NCI-H1930 (cell line): ENCODE measurements at places on chromosomes 1 and 21.
A peak's percentile ranks its signal among the peaks of the same experiment; 100 is the strongest.

GRCh38 chr1:143735764-143736461 is 235.9 kb downstream of the FAM72C start:
- no peak for DNase-seq

DNA sequence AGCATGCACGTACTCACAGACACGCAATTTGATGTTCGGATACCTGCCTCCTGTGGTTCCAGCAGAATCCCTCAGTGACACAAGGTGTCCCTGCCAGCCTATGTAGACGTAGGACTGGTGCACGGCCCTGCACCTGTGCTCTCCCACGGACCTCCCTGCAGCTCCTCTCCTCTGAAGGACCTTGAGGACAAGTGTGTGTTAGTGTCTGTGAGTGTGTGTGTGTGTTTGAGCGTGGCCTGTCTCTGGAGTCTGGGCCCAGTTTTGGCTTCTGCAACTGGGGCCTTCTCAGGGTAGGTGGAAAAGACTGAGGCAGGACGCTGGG is 22.5 kb upstream of the DMBX1 start:
- no peak for DNase-seq

DNA sequence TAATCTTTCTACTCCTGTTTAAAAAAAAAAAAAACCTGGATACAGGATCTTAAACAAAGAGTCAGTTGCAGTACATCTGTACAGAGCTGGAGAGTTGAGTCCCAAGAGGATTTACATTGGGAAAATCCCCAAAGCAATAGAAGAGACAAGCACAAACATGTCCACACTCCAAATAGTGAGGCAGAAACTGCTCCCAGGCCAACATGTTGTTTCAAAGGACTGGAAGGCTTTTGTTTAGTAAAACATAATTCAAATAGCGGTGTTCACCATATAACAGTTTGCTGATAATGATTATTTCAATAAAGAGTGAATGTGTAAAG is 425.4 kb downstream of the ADGRL2 start:
- no peak for DNase-seq

DNA sequence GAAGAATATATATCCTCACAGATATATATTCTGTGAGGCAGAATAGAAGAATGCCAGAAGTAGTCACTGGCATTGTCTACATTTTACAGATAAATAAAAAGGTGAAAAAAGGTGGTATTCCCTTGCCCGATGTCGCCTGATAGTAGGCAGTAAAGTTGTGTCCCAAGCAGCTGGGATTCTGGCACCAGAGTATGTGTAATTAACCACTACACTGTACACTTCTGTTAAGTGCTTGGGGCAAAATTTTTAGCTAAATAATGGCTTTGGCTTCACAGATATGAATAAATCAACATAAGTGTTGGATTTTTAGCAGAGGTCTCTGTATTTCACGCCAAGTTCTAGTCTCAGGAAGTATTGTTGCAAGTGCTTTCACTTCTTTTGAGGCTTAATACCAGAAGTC is 13.3 kb upstream of the CASQ2 start:
- no peak for DNase-seq

DNA sequence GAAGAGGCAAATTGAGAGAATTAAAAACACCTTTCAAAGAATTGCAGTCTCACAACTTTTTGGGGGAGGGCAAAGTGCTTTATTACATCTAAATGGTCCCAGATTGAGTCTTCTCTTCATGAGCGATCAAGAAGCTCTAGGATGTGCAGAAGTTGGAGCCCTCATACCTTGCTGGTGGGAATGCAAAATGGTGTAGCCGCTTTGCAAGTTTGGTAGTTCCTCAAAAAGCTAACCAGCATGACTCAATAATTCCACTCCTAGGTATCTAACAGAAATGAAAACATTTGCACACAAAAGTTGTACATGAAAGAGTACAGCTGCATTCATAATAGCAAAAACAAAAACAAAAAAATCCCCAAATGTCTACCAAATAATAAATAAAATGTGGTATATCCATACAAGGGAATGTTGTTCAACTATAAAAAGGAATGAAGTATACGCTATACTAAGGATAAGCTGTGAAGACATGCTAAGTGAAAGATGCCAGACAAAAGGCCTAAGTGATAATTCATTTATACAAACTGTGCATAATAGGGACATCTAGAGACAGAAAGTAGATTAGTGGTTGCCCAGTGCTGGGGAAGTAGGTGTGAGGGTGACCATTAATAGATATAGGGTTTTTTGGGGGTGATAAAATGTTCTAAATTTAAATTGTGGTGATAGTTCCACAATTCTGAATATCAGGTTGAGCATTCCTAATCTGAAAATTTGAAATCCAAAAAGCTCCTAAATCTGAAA is 55.2 kb downstream of the SELENOF start:
- DNase-seq: no peak

DNA sequence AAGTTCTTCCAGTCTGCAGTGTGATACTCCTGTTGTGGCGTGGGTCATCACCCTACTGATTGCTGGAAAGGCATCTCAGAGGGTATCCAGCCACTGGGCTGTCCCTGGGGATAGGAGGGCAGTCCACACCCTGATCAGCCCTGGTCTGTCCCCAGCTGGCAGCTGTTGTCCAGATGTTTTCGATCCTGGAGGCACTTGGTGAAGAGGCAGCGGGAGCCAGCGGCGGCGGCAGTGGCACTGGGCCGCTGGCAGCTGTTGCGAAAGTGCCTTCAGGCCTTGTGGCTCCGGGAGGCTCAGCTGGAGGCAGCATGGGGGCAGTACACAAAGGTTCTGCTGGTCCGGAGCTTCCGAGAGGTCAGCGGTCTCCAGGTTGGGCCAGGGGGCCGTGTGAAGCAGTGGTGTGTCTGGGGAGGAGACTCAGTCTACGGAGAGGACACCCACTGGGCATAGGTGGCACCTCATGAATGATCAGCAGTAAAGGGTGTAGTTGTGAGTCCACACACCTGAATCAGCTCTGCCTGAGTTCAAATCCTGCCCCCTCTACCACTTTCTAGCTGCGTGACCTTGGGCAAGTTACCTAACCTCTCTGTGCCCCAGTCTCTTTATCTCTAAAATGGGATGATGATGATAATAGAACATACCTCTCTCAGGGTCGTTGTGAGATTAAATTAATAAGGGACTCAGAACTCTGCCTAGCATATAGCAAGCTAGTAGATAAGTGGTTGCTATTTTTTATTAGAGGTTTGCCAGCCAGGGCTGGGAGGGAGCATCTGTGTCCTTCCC is 6.1 kb downstream of the C1orf167 start:
- no peak for DNase-seq

GRCh38 chr1:43651902-43652301 is 2.0 kb downstream of the KDM4A start:
- DNase-seq: no peak

GRCh38 chr1:68379085-68379478 is 70.7 kb downstream of the RPE65 start:
- DNase-seq: no peak

DNA sequence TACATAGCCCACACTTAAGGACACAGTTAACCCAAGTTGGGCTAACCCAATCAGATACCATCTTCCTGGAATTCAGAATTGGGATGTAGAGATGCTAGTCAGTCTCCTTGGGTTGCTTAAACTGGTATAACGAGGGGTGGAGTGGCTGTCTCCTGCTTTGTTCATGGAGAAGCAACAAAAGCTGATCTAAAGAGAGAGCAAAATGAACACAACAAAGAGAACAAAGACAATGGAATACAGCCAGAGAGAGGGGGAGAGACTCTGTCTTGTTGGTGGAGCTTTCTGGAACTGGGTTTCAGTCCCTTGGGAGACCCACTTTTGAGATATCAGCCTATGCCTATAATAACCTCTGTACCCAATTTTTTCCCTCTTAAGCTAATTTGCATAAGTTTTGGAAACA is 138.1 kb downstream of the ATG4C start:
- DNase-seq: no peak

- DNase-seq: no peak
These were observed 6.6 kb downstream of the H6PD start for GRCh38 chr1:9240914-9241820.

- DNase-seq: no peak
These were observed 72.5 kb downstream of the ZNF326 start for GRCh38 chr1:90067194-90067931.

GRCh38 chr1:109523706-109524105 is 14.2 kb upstream of the AMIGO1 start:
- no peak for DNase-seq

DNA sequence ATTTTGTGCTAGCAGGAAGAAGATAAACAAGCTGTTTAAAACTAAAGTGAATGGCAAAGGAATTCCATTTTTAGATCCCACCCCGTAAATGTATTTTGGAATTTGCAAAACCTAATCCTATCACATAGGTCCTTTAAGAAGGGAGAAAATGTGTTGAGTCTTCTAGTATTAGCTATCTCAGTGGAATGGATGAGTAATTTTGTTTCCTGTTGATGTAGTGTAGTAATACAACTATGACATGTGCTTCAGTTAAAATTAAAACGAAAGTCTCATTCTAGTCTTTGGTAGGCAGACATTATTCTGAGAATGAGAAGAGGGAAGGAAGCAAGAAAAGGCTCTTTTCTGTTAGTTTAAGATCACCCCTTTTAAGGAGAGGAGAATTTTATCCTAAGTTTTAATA is 265.9 kb upstream of the C1orf105 start:
- DNase-seq: no peak

DNA sequence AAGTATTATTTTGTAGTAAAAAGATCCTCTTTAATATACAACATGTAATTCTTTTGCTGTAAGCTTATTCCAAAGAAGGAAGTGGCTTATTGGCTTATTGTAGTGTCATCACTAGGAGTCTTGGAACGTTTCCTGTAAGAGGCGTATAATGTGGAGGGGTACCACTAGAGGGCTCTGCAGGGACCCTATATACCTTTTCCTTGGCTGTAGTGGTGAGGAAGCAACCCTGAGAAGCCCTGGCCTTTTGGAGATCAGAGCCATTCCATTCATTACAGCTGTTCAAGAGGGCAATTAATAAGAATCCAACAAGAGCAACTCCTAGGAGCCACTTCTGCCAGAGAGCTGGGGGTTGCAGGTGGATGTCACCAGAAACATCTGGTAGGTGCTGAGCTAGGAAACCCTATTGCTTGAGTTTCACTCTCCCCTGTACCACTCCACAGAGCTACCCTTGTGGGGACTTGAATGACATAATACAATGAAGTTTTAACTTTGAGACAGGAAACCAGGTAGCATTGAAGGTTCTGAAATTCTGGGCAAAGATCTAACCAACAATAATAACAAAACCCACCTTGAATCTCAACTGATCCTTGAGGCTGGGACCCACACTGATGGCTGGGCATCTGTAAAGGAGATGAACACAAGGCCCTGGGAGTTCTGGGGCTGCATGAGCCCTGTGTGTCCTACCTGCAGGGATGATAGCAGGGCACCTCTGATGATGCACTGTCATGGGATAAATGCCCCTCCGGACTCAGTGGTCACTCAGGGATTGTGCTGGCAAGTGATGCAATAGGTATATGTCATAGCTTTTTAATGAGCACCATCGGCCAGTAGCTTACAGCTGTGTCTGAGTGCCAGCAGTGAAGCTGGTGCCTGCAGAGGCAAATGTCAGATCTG is 160.2 kb upstream of the COA6 start:
- DNase-seq: no peak

DNA sequence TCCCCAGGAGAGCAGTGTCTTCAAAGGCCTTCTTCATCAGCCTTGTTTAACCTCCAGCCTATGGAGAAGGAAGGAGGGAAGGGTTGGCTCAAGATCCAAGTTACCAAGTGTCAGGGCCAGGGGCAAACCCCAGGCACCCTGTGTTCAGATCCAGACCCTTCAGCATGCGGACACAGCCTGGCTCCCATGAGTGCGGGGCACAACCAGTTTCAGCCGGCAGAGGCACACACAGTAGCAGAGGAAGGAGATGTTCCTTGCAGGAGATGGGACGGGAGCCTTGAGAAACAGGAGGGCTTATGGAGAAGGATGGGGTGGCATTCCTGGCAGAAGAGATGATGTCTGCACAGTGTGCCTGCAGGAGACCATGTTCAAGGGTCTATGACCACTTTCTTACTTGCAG is 161.7 kb upstream of the EDN2 start:
- no peak for DNase-seq

DNA sequence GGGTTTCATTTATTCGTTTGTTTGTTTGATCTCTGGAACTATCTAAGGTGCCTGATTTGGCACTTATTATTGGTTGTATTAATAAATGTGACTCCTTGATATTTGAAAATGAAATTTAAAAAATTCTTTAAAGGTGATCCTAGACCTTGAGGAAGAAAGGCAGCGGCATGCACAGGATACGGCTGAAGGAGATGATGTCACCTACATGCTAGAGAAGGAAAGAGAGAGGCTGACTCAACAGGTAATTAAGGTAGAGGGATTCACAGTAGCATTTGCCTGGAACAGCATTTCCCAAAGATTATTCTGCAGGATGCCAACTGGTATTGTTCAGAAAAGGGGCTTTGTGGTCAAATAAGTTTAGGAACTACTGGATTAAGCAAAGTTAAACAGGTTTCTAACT is 54.4 kb upstream of the WNT2B start:
- DNase-seq: no peak

GRCh38 chr21:39924577-39925308 is 57.5 kb downstream of the PCP4 start:
- no peak for DNase-seq

DNA sequence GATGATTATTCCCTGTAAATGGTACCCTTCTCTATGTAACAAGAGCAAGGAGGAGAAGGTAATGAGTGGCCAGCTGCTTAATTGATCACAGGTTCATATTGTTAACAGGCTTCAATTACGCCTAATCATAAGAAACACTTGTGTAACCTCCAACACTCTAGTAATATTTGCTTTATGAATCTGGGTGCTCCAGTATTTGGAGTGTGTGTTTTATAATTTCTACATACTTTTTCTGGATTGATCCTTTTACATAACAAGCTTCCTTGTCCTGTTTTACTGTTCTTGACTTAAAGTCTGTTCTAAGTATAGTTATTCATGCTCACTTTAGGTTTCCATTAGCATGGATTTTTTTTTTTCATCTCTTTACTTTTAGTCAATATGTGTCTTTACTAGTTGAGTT is 984.2 kb downstream of the AMY1C start:
- DNase-seq: no peak

DNA sequence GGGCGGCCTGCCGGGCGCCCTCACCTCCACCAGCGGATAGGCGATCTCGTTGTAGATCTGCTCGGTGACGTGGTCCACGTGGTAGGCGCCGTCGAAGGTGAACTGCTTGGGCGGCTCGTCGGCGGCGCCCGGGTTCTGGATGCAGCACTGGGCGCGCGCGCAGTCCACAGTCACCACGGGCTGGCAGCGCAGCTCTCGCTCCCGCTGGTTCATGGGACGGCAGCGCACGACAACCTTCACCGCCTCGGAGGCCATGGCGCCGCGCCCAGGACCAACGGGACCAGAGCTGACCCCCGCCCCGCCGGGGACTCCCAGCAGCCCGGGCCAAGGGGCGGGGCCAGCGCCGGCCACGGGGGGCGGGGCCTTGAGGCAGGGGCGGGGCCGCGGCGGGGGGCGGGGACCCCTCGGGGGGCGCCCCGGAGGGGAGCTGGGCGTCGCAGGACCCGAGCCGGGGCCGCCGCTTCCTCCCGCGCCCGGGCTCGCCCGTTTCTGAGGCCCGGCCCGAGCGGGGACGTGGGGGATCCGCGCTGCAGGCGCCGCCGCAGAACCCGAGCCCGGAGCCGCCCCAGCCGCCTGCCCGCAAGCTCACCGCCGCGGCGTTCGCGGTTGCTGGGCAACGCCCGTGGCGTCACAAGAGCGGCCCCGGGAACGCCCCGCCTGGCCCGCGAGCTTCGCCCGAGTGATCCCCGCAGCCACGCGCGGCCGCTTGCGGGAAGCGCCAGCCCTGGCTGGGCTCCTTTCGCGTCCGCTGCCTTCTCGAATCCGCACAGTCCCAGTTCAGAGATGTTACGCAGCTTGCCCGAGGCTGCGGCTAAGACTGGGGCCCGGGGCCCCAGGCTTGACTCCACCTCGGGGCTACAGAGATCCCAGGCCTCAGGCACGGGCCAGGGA is at the start of gene KIF17:
Gene KIF17, minus strand, starts transcription at position 556 of the 891 bp plus-strand sequence. Its CDS starts 301 bp downstream, at position 255.
- DNase-seq: peak; percentile 75
